Fibroblast of skin of right biceps (primary cell): ENCODE measurements at places on chromosomes 3 and 15.

GRCh38 chr3:126137490-126138130 lies 42.8 kb downstream of the ALDH1L1 start:
- DNase-seq, result no peak

- DNase-seq, result no peak
These were observed 49.2 kb downstream of the PHC3 start for GRCh38 chr3:170132335-170132734.

- no peak for DNase-seq
These were observed 154.2 kb upstream of the LINGO1 start for GRCh38 chr15:77786956-77787355.

DNA sequence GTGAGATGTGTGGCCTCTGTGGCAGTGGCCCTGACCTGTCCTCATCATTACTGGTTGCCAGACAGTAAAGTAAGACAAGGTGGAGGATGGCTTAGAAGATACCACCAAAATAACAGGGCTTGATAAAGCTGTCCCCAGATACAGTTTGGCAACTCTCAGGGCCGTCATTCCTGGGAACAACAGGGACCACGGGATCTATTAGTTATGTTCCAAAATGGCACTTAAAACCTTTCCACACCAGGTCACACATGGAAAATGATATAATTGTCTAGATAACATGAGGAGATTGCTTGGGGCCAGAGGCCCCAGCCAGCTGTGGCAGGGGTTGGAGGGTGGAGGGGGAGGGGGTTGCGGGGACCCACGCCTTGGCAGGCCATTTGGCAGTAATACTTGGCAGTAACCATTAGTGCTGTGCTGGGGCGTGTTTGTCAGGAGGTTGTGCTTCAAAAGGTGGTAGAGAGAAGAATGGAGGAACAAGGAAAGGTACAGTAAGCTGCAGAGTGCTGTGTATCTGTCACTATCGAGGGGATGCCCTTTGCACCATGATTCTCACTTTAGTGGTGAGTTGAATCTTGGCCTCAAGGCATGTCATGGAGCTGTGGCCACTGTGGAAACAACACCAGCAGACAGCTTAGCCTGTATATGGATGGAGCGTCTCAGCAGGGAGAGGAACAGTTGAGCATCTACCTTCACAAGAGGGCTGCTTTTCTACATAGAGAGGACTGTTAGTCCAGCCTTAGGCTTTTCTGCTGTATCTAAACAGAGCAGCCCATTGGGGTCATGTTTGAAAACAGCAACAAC lies 14.0 kb downstream of the PLCL2 start:
- DNase-seq, result no peak

GRCh38 chr15:47887241-47887800 lies 170.0 kb downstream of the SEMA6D start:
- DNase-seq, result no peak

GRCh38 chr3:14598143-14598569 lies 53.4 kb upstream of the CCDC174 start:
- DNase-seq, result peak; percentile 51

GRCh38 chr3:186772701-186773417 lies 10.5 kb upstream of the EIF4A2 start:
- DNase-seq, result peak; percentile 35

GRCh38 chr3:174153871-174154270 lies 705.3 kb upstream of the NAALADL2 start:
- peak; percentile 82 for DNase-seq

- DNase-seq, result no peak
These were observed 40.7 kb upstream of the RSL24D1 start for GRCh38 chr15:55237219-55238130.

DNA sequence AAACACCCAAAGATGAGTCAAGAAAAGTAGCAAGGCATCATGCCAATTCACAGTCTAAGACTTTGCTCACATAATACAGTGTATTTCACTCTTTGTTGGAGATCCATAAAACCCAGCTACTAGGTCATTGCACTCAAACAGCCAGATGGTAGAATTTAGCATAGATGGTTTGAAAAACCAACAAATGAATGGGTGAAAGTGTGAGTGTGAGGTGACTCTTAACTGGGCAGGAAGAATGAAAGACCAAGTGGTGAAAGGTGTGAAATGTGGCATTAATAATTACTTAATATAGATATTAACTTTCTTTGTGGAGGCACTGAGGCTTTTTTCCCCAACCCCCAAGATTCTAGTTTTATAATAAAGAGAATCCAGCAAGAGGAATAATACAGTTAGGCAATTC lies 159.5 kb downstream of the SQOR start:
- no peak for DNase-seq

GRCh38 chr3:170692720-170693119 lies 106.8 kb upstream of the SLC7A14 start:
- DNase-seq, result peak; percentile 60

- peak; percentile 95 for DNase-seq
These were observed 106.7 kb downstream of the DPH6 start for GRCh38 chr15:35439291-35439690.

GRCh38 chr3:8980756-8981257 lies 17.5 kb upstream of the RAD18 start:
- DNase-seq, result no peak

- DNase-seq, result peak; percentile 70
These were observed 485.2 kb upstream of the ROBO2 start for GRCh38 chr3:76554707-76555106.

DNA sequence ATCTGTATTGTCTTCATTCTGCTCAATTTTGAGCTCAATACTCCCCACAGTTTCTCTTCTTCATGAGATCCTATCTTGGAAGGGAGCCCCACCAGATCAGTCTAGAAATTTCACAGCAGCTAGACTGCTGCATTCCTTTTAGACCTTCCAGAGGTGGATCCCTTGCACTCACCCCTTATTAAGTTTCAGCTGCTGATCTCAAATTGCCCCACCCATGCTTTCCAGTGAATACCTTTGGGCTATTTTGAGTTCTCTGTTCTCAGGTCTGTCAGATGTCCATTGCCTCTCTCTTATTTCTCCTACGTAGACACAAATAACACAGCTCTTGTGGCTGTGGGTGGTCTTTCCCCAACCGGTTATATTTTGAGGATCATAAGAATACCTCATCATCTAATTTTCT lies 60.8 kb downstream of the GPR156 start:
- DNase-seq, result no peak

DNA sequence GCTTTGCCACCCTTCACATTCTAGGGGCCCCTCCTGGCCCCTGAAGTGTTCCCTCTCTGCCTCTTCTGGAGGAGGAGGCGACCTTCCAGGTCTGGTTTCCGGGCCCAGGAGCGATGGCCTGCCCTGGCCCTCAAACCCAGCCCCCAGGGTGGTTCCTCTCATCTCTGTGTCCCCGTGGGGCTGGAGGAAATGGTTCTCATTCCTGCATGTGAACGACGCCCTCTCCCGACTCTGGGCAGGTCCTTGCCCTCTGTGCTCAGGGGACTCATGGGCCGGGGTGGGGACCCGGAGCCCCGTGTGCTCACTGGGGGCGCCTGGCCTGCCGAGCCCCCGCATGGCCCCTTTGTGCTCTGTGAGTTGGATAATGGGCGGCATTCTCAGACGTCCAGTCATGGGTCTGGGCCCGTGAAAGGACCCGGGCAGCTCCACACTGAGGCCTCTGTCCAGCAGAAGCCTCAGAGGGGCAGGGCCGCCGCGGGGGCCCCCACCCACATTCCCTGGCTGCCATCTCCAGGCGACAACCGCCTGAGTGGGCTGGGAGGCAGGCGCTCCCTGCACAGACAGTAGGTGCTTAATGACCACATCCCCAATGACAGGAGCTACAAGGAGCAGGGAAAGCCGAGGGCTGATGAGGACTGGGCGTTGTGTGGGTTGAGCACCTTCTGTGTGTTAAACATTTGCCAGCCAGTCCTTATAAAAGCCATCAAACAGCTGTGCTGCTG lies 5.5 kb upstream of the PLXND1 start:
- DNase-seq, result peak; percentile 50

- no peak for DNase-seq
These were observed 262.3 kb upstream of the LYSMD4 start for GRCh38 chr15:99995543-99995942.

DNA sequence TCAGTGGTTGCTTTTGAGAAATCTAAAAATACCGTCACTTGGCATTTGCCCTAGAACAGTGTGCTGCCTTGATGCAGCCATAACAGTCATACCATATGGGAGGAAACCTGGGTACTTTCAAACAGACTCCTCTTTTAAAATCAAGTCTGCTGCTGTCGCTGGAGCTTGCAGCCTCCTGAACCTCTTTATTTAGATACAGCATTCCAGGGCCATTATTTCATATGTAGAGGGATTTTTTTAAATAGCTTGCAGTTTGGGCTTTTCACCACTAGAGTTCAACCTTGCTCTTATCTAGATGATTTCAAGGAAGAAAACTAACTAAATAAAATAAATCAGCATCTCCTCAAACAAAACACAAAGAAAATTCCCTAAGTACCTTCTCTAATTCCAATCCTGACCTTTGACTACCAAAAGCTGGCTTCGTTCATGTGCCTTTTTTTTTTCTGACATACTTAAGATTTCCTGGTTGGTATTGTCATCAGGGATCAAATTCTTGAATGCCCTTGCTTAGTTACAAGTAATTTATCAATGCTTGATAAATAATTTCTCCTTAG lies 111.6 kb downstream of the KBTBD8 start:
- peak; percentile 70 for DNase-seq

DNA sequence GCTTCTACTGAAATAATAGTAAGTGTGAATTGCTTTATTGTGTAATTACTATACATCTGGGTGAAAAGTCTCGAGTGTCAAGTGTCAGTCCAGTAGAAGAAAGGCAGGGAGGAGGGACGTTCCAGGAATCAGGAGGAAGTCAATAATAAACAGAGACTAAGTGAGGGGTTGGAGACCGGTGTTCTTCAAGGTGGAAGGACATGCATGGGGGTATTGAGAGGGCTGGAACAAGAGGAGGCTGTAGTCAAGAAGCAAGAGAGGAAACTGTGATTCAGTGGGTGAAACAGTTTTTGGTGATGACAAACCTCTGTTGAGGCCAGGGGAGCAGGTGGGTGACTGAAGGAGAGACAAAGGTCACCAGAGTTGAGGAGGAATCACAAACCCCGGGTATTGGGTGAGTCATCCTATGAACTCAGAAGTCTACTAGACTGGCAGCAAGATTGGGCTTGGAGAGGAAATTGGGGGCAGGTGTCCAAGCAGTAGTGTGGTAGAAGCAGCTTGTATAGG lies 11.6 kb upstream of the SCAMP5 start:
- peak; percentile 7 for DNase-seq

DNA sequence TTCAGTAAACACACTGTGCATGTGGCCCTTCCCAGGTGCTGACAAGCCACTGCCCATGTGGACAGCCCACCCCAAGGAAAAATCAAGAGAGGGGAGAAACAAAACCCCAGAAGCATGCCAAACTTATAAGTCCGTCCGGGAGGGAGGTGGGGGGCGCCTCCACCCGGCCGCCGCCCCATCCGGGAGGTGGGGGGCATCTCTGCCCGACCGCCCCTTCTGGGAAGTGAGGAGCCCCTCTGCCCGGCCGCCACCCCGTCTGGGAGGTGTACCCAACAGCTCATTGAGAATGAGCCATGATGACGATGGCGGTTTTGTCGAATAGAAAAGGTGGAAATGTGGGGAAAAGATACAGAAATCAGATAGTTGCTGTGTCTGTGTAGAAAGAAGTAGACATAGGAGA lies 53.8 kb upstream of the C2CD4B start:
- DNase-seq, result no peak

- no peak for DNase-seq
These were observed 3.0 kb downstream of the VEPH1 start for GRCh38 chr3:157500232-157500631.

DNA sequence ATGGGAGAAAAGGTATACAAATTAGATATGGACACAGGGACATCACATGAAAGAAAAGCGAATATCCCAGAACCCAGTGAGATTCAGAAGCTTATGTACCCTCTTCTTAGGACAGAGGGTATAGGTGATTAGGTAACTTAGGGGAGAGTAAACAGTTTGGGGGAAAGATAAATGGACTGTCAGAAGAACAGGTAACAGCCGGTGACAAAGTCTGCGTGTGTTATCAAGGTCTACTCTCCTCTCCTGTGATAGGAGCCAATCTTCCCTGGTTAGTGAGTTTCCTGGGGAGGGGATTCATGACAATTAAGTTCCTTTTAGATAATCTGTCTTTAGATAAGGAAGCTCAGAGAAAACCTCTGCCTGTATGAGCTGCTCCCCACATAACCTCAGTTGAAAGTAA lies 30.6 kb upstream of the SNRPN start:
- DNase-seq, result no peak

DNA sequence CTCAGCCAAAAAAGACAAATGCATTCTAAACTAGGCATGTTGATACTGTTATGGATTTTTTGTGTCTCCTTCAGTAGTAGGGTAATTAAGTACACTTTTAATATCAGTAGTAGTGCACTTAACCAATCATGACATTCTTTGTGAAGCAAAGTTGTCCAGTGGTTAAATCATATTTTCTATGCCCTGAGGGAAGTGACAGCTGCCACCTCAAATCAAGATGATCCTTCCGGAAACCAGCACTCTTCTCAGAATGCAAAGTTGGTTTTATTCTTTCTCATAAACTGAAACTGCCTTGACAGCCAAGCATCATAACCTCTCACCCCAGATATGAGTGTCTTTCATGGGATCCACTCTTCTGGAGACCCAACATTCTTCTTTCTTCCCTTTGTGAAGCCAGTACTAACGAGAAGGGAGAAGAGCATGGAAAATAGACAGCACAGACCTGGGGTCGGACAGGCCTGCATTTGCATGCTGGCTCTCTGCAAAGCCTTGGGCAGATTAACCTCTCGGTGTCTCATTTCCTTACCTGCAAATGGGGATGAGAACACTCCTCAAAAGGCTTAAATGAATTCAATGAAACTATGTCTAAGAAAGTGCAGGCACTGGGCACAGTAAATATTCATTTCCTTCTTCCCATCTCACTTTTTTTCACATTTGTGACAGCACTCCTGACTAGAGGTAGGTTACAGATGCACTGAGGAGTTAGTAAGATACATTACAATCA lies 13.2 kb downstream of the AAGAB start:
- DNase-seq, result no peak

GRCh38 chr3:122265957-122266356 lies 59.1 kb upstream of the CSTA start:
- no peak for DNase-seq

- no peak for DNase-seq
These were observed 38.6 kb upstream of the AP3B2 start for GRCh38 chr15:82748315-82748714.

GRCh38 chr3:168024537-168024941 lies 71.2 kb downstream of the GOLIM4 start:
- DNase-seq, result peak; percentile 83

- DNase-seq, result no peak
These were observed 15.8 kb downstream of the ITGA11 start for GRCh38 chr15:68416158-68416535.

DNA sequence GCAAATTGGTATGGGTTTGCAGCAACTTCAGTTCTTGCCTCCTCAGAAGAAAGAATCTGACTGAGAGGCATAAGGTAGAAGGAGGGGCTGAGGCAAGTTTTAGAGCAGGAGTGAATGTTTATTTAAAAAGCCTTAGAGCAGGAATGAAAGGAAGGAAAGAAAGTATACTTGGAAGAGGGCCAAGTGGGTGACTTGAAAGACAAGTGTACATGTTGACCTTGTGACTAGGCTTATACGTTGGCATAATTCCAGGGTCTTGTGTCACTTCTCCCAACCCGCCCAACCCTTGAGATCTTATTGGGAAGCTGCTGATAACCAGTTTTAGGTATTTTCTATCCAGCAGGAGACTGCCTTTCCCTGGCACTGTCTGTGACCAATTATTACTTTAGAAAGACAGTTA lies 436.9 kb upstream of the ZNF717 start:
- DNase-seq, result no peak
